ENCODE measurements at places on chromosomes 5 and 9.

DNA sequence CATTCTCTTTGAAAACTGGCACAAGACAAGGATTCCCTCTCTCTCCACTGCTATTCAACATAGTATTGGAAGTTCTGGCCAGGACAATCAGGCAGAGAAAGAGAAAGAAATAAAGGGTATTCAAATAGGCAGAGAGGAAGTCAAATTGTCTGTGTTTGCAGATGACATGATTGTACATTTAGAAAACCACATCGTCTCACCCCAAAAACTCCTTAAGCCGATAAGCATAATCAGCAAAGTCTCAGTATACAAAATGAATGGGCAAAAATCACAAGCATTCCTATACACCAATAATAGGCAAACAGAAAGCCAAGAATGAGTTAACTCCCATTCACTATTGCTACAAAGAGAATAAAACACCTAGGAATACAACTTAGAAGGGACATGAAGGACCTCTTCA lies 21.0 kb upstream of the EPB41L4A start:
- DNase-seq, result no peak

DNA sequence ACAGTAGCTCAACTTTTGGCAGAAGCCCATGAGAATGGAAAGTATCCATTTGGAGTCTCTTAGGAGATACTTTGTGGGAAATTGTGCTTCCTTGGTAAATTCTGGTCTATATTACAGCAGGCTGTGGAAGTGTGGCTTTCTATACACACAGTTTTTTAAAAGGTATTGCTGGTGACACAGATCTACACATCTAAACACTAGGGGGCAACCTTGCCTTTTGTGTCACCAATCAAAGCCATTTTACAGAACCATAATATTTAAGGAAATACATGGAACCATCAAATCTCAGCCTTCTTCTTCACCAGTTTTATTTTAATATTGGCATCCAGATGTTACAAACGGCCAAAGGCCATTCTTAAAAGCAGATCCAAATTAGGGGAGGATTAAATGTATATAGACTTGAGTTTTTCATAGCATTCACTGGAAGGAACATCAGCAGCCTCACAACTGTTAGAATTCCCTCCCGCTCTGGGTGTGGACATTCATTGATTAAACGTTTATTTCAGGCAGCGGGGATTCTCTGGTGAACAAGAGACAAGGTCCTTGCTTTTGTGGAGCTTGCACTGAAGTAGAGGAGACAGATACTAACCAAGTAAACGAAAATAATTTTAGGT lies 132.4 kb upstream of the EPB41L4A start:
- peak; percentile 64 for DNase-seq

DNA sequence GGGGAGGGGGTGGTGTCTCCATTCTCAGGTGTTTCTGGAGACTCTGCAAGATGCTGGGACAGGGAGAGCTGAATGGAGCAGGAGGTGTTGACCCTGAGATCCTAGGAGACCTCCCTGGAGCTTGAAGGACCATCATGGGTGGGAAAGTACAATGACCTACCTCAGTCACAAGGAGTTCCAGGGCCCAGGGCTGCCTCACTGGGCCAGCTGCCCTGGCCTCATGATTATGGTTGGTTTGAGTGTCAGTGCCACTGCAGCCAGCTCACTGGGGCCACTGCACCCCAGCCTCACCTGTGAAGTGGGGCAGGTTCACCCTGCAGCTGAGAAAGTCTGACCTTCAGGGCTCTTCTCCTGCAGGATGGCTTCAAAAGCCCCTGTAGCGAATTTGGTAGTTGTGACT lies 372.5 kb downstream of the IRX2 start:
- DNase-seq, result no peak

DNA sequence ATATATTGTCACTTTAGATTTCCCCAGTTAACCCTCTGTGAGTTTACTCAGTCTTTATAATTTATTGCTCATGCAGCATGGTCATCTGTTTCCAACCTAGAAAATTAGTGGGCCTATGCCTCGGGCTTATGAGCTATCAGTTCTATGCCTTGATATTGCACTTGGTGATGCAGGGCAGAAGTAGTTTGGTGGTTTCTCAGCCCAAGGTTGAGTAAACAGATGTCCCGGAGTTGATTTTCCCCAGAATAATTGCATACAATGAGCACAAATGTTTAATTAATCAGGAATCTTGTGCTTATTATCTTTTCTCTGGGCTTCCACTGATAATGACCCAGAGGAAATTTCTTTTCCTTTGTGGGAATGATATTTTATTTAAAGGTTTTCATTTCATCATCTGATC lies 474.0 kb downstream of the CCDC171 start:
- DNase-seq, result no peak

DNA sequence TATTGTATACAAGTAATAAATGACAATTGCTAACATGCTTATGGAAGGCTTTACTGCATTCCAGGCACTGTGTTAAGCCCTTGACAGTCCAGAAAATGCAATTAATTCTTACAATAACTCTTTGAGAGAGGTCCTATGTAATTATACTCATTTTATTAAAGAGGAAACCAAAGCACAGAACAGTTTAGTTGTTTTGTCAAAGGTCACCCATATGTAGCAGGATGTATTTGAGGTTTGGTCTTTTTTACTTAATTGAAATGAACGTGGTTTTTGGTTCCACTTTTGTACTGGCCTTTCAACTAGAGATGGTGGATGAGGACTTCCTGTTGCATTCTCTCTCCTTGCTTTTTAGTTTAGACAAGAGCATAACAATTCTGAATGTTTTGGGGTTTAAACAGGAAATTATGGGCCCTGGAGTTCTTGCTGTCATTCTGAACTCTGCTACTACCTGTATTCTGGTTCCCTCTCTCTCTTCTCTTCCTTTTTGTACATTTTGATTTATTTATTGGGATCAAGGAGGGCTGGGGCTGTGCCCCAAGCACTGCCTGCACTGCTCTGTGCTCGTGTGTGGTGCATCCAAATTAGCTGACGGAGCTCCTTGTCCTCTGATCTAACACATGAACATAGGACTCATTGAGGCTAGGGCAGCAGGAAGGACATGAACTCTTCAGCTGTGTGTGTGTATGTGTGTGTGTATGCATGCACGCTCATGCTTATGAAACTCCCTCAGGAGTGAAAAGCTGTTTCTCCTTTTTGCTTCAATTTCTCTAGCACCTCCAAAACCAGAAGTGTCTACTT lies 47.4 kb downstream of the SLC28A3 start:
- DNase-seq, result no peak

- DNase-seq, result peak; percentile 5
Measured at GRCh38 chr9:96884443-96884842, 30.1 kb upstream of the ZNF782 start.

DNA sequence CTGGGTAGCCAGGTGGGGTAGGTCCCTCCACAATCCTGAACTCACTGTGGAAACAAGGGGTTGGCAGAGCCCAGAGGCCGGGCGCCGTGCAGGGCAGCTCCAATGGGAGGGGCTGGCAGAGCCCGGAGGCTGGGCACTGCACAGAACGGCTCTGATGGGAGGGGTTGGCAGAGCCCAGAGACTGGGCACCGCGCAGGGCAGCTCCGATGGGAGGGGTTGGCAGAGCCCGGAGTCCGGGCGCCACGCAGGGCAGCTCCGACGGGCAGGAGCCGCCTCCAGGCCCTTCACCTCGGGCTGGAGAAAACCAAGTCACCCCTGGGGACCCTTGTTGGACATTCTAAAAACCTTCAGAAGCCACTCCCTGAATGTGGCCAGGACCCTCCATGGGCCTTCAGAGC lies 9.3 kb downstream of the NACC2 start:
- DNase-seq, result no peak

DNA sequence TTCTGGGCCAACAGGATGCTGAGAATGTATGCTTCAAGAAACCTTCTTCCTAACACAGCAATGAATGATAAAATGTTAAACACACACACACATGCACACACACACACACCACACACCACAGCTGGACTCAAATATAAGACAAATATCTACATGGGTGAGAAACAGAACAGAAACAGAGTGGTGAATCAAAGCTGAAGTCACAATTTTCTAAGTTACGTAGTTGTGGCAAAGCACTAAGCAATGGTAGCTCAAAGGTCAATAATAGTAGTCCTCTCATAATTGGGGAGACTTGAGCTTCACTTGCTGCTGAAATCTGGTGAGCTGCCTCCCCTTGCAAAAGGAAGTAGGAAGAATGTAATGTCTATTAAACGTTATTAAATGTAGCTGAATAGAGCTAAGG lies 33.7 kb upstream of the ITGA1 start:
- no peak for DNase-seq

GRCh38 chr5:177548495-177548894 lies 5.9 kb downstream of the FAM193B start:
- no peak for DNase-seq

GRCh38 chr5:73419465-73420390 lies 28.8 kb downstream of the FOXD1 start:
- peak; percentile 77 for DNase-seq

Data from fibroblast of the conjunctiva (primary cell).